PC-9 (cell line): ENCODE measurements at places on chromosomes 1 and 21. TPM values are rescaled to one million over a fixed set of nuclear protein-coding genes. Genes with fewer than 3 reads are reported as not detected.

DNA sequence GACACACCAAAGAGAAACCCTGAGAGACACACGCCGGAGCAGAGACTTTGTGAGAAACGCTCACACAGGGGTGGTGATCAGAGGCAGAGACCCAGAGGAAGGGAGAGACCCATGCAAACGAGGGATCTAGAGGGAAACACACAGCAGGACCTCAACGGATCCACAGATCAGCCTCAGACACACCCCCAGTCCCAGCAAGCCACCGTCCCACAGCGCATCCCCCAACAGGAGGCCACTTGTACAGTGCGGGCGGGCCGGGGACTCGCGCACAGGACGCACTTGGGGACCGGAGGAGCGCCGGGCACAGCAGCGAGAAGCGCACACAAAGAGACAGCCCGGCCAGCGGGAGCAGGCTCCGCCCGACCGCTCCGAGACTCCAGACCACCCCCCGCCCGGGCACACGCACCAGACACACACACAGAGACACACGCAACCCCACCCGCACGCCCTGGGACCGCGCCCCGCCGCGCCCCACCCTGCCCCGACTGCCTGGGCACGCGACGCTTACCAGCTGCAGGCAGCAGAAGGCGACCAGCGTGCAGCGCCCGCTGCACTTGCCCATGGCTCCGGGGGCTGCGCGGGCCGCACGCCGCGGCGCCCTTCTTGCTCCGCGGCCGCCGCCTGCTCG, 587 bp downstream of the NKAIN1 start:
- no peak overlapping the region for H3K4me3 ChIP-seq
- no peaks in the 10 kb centered on the region for H3K36me3 ChIP-seq
- no peaks in the 10 kb centered on the region for H3K4me1 ChIP-seq
- no peak for DNase-seq
- H3K27me3 ChIP-seq: peaks cover 43% of the 10 kb centered on the region

DNA sequence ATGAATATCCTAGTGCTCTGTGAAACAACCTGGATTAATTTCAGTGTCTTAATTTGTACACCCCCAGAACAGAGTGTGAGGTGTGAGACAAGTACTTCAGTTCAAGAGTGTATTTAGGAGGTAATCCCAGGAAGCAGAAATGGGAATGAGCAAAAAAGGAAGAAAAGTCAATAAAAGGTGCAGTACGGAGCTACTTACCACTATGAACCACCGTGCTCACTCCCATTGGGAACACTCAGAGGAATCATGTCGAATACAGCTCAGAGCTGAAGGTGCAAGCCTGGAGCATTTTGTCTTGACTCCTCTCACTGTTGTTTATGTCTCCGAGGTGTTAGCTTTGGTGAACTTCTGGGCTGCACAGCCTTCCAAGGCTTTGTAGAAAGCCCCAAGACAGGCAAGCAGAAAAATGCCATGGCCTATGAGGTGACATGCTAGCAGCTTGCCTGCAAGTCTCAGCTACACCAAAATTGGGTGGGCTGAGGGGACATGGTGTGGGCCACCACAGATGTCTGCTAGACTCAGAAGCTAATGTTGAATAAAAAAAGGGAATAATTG, 7.4 kb upstream of the SVBP start:
- 0 out of 2 replicates have a peak, but pooled peaks cover 3% of the 10 kb centered on the region for H3K36me3 ChIP-seq
- DNase-seq: no peak
- no peaks in the 10 kb centered on the region for H3K27me3 ChIP-seq

DNA sequence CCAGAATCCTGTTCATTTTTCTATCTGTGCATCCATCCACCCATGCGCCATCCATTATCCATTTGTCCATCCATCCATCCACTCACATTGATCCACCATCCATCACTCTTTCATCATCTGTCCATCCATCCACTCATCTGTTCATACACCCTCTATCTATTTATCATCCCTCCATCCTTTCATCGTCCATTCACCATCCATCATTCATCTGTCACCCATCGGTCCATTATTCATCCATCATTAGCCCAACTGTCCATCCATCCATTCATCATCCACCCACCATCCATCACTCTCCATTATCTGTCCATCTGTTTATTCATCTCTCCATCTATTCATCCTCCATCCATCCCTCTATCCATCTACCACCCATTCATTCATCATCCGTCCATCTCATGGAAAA, 125.7 kb upstream of the TMPRSS2 start:
- H3K4me1 ChIP-seq: peaks cover 81% of the 10 kb centered on the region
- H3K4me3 ChIP-seq: no peak overlapping the region
- no peaks in the 10 kb centered on the region for H3K36me3 ChIP-seq
- no peak for DNase-seq
- peak overlapping the region; percentile 94 for H3K27ac ChIP-seq

DNA sequence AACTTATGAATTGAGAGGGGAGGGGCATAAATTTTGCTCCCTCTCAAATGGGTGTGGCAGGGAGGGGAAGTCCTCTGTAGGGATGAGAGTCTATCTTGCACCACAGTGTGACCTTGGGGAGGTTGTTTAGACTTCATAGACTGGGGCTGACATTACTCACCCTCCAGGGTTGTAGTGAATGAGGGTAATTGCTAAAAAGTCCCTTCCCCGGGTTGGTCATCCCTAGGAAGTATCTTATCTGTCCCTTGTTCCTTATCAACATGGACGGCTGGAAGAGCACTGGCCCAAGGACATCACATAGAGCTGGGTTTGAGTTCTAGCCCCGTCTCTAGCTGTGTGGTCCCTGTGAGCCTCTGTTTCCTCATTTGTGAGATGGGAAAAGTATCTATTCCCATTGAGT, 52.4 kb upstream of the SLC2A1 start:
- no peaks in the 10 kb centered on the region for H3K36me3 ChIP-seq
- no peak overlapping the region for H3K4me3 ChIP-seq
- H3K4me1 ChIP-seq: peaks cover 29% of the 10 kb centered on the region
- H3K27ac ChIP-seq: no peak overlapping the region
- DNase-seq: no peak

- peaks cover 55% of the 10 kb centered on the region for H3K27me3 ChIP-seq
- no peak overlapping the region for H3K27ac ChIP-seq
- no peaks in the 10 kb centered on the region for H3K4me1 ChIP-seq
These were observed 58.0 kb downstream of the B3GALT5 start for GRCh38 chr21:39670701-39671100.

DNA sequence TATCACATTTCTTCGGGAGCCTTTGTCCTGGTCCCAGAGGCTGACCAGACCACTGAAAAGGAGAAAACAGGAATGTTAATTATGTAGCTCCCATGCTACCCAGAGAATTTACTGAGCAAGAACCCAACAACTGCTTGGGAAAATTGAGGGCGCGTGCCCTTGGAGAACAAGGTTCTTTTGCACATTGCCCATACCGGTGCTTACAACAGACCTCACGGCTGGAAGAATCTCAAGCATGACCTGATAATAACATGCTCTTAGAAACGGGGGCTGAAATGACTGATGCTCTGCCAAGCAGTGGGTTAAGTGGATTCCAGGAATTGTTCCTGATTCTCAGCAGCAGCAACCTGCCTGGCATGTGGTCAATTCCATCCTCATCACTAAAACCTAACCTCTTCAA, 49.3 kb upstream of the AJAP1 start:
- H3K27ac ChIP-seq: no peak overlapping the region
- peaks cover 37% of the 10 kb centered on the region for H3K27me3 ChIP-seq
- no peaks in the 10 kb centered on the region for H3K36me3 ChIP-seq
- no peak for DNase-seq

- H3K4me1 ChIP-seq: peaks cover 74% of the 10 kb centered on the region
- DNase-seq: no peak
- no peak overlapping the region for H3K4me3 ChIP-seq
- peak overlapping the region; percentile 81 for H3K27ac ChIP-seq
- no peaks in the 10 kb centered on the region for H3K36me3 ChIP-seq
- no peaks in the 10 kb centered on the region for H3K27me3 ChIP-seq
These were observed 53.9 kb downstream of the NENF start for GRCh38 chr1:212486619-212486975.

- H3K4me3 ChIP-seq: no peak overlapping the region
- no peak for DNase-seq
- peaks cover 10% of the 10 kb centered on the region; the same call in 1 of the 2 replicates for H3K27me3 ChIP-seq
- no peaks in the 10 kb centered on the region for H3K36me3 ChIP-seq
- H3K4me1 ChIP-seq: no peaks in the 10 kb centered on the region
These were observed 82.4 kb downstream of the ST6GALNAC3 start for GRCh38 chr1:76156987-76157386.

GRCh38 chr1:225973158-225973557, 26.0 kb downstream of the SDE2 start:
- no peaks in the 10 kb centered on the region for H3K36me3 ChIP-seq
- H3K27me3 ChIP-seq: no peaks in the 10 kb centered on the region
- H3K27ac ChIP-seq: no peak overlapping the region
- no peak overlapping the region for H3K4me3 ChIP-seq
- no peaks in the 10 kb centered on the region for H3K4me1 ChIP-seq

GRCh38 chr1:4752059-4752458, 97.7 kb downstream of the AJAP1 start:
- peaks cover 15% of the 10 kb centered on the region for H3K27me3 ChIP-seq
- no peaks in the 10 kb centered on the region for H3K36me3 ChIP-seq
- H3K4me3 ChIP-seq: no peak overlapping the region
- H3K4me1 ChIP-seq: no peaks in the 10 kb centered on the region
- no peak for DNase-seq

- H3K4me3 ChIP-seq: no peak overlapping the region
- H3K27ac ChIP-seq: no peak overlapping the region
- peaks cover 10% of the 10 kb centered on the region for H3K4me1 ChIP-seq
- H3K27me3 ChIP-seq: no peaks in the 10 kb centered on the region
- H3K36me3 ChIP-seq: no peaks in the 10 kb centered on the region; the same call in 1 of the 2 replicates
These were observed 5.5 kb downstream of the AP4B1 start for GRCh38 chr1:113899111-113899510.

DNA sequence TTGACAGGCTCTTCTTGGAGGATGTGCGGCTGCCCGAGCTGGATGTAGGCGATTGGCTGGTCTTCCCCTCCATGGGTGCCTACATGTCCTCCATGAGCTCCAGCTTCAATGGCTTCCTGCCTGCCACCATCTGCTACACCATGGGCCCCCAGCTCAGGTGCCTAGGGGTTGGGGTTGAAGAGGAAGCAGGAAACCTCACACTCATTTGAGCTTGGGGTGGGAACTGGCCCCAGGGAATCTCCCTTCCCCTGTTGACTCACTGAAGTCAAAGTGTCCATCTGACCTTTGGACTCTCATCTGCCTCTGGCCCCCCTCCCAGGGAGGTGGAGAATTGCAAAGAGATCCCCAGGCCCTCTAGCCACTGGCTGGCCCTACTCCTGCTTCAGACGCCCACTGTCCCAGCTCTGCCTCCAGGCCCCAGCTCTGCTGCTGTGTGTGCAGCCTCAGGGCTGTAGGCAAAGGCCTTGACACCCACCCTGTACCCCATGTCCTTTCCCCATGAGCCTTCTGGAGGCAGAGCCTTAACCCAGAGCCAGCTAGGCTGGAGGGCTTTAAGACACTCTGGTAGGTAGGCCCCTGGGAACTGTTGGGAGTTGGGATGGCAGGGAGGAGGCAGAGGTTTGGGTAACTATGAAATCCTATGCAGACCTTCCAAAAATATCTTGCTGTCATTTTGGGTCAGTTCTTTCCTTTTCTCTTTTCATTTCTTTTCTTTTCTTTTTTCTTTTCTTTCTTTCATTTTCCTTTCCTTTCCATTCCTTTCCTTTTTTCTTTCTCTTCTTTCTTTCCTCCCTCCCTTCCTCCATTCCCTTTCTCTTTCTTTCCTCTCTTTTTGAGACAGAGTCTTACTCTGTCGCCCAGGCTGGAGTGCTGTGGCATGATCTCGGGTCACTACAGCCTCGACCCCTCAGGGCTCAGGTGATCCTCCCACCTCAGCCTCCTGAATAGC, 66.9 kb upstream of the TINAGL1 start:
- no peaks in the 10 kb centered on the region for H3K27me3 ChIP-seq
- no peak overlapping the region for H3K4me3 ChIP-seq

DNA sequence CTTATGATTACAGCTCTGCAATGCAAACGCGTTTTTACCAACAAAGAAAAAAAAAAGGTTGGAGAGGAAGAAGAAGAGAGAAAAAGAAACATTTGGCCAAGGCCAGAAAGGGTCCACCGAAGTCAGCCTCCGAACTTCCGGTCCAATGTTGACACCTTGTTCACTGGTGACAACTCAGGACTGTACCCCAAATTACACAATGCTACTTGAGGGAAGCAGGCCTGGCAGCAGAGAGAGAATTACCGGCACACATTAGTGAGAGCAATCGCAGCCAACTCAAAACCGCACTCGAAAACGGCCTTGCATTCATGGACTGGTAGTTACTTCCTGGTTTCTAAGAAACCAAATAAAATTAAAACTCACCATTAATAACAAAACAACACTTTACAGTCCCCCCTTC, 652.5 kb downstream of the KIF26B start:
- H3K27me3 ChIP-seq: no peaks in the 10 kb centered on the region
- no peaks in the 10 kb centered on the region for H3K36me3 ChIP-seq
- H3K4me3 ChIP-seq: no peak overlapping the region
- H3K27ac ChIP-seq: no peak overlapping the region
- no peaks in the 10 kb centered on the region for H3K4me1 ChIP-seq
- DNase-seq: no peak

GRCh38 chr1:88801575-88802208, 89.7 kb downstream of the GTF2B start:
- DNase-seq: no peak
- H3K4me3 ChIP-seq: no peak overlapping the region
- H3K27ac ChIP-seq: peak overlapping the region; percentile 70; the same call in 1 of the 2 replicates
- H3K27me3 ChIP-seq: no peaks in the 10 kb centered on the region
- peaks cover 62% of the 10 kb centered on the region for H3K36me3 ChIP-seq

ASPM gene
- 38.6 and 57.6 TPM in 2 replicates for total RNA-seq

INAVA gene
- 49.8 and 64.8 TPM in 2 replicates for total RNA-seq

S1PR1 gene
- 0.15 and 0.68 TPM in 2 replicates for total RNA-seq

SPRR1B gene
- total RNA-seq: not detected in 2 replicates

OLIG2 gene
- not detected in 2 replicates for total RNA-seq

WLS gene
- 19.8 and 30.5 TPM in 2 replicates for total RNA-seq

PKLR gene
- total RNA-seq: not detected in 2 replicates
